ENCODE measurements at places on chromosomes 16 and 17.

- DNase-seq: no peak
Measured at GRCh38 chr16:69855592-69855991, 93.5 kb downstream of the WWP2 start.

DNA sequence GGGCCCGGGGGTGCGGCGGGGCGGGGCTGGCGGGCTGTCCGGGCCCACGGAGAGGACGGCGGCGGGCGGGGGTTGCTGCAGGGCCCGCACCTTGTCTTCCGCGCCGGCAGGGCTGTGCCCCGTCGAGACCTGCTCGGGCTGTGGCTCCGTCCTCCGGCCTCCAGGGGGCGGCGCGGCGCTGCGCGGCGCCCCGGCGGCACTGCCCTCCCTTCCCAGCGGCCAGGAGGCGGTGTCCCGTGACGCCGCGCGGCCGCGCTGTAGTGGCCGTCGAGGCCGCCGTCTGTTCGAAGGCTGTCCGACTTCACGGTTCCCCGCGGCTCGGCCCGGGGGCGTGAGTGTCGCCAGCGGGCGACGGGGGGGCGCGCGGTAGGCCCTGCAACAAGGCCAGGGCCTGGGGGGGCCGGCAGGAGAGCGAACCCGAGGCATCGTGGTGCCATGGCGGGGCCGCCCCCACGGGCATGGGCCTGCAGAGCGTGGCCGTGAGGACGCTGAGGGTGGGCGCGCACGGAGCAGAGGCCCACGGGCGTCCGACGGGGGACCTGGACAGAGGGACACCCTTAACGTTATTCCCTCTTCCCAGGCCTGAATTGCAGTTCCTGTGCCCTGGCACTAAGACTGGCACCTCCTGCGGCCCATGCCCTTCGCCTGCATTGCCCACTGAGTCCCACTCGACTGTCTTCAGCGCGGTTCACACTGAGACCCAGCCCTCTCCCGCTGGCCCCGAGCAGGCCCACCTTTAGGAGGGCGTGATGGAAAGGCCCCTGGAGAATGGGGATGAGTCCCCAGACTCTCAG, at the start of gene PLEKHG4:
Gene PLEKHG4, plus strand, starts transcription at position 237 of the 794 bp plus-strand sequence. Its CDS starts 513 bp downstream, at position 750.
- peak; percentile 76 for DNase-seq

DNA sequence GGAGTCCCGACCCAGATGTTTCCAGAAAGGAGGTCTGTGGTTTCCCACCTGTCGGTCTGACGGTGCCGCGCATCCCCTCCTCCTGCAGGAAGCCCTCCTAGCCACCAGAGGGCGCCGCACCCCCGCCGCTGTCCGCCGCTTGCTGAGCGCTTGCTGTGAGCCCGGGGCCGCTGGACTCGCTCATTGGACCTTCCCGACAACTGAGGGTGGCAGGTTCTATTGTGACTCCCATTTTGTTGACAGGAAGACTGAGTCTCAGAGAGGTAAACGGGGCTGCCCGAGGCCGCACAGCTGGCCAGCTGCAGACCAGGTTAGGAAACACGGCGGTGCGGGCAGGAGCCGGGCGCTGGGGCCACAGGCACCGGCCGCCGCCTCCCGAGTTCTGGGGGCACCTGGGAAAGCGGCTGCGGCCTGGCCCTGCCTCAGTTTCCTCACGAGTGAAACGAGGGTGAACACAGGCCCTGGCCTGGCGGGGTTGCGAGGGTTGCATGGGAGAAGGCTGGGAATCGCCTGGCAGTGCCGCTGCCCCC, 191.1 kb upstream of the CIBAR2 start:
- no peak for DNase-seq

DNA sequence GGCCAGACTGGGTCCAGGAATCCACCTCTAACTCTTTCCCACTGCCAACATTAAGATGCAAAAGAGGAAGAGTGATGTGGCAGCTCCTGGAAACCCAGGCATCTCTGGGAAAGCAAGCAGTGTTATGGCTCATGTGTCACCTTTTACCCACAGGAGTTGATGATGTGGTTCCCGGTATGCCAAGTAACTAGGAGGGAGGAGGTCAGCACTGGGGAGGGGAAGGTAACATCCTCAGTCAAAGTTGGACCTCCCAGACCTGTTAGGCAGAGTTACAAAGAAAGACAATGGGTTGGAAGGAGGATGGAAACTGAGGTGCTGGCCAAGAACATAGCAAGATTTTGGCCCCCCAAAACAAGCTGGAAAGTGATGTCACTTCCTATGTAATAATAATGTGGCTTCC, 11.4 kb downstream of the KRABD2 start:
- no peak for DNase-seq

DNA sequence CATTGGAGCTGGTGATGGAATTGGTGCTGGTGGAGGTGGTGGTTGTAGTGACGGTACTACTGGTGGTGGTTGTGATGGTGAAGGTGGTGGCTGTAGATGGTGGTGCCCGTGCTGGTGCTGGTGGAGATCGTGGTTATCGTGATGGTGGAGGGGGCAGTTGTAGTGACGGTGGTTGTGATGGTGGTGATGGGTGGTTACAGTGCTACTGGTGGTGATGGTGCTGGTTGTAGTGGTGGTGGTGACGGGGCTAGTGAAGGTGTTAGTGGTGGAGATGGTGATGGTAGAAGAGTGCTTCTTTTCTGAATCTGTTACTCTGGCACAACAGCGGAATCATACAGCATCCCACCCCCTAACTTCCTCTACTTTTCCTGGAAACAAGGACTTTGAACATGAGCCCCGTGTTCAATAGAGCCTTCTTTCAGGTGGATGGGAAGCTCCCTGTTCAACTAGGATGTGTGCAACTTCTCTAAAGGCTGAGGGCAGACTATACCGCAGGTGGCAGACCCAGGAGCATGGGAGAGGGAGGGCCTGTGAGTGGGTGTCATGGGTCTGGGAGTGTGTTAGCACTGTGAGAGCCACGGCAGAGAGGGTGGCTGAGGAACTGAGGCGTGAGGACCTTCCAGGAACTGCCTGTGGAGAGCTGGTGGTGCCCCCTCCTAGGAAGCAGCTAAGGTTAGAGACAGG, 8.2 kb downstream of the TBX21 start:
- no peak for DNase-seq

- DNase-seq: peak; percentile 24
Measured at GRCh38 chr16:57045694-57046381, 46.5 kb upstream of the CPNE2 start.

GRCh38 chr16:3640207-3640606, 14.3 kb upstream of the DNASE1 start:
- no peak for DNase-seq

DNA sequence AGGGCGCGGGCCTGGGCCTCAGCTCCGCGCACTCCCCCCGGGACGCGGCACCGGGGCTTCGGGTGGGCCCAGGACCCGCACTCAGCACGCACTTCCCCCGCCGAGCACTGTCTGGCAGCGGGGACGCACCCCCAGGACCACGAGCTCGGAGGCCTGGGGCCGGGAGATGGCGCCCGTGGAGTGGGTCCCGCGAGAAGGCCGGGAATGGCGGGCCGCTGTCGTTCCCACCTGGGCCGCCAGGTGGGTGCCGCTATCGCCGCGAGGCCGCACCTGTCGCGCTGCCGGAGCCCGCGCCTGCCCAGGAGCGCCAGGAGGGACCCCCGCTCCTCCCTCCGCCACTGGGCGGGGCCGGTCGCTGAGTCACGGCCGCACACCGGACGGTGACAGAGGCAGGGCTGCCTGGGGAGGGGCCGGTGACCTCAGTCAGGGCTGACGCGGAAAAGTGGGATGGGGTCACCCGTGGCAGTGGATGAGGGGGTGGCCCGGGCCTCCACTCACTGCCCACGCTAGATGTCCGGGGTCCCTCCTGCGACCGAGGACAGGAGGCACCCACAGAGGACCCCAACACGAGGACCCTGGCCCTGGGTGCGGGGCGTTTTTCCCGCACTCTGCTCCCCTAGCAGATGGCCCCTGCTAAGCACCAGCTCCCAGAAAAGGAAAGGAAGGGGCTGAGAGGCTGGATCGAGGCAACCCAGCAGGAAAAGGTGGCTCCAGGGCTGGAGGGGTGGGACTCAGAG, 6.9 kb upstream of the ACTG1 start:
- DNase-seq: peak; percentile 72

DNA sequence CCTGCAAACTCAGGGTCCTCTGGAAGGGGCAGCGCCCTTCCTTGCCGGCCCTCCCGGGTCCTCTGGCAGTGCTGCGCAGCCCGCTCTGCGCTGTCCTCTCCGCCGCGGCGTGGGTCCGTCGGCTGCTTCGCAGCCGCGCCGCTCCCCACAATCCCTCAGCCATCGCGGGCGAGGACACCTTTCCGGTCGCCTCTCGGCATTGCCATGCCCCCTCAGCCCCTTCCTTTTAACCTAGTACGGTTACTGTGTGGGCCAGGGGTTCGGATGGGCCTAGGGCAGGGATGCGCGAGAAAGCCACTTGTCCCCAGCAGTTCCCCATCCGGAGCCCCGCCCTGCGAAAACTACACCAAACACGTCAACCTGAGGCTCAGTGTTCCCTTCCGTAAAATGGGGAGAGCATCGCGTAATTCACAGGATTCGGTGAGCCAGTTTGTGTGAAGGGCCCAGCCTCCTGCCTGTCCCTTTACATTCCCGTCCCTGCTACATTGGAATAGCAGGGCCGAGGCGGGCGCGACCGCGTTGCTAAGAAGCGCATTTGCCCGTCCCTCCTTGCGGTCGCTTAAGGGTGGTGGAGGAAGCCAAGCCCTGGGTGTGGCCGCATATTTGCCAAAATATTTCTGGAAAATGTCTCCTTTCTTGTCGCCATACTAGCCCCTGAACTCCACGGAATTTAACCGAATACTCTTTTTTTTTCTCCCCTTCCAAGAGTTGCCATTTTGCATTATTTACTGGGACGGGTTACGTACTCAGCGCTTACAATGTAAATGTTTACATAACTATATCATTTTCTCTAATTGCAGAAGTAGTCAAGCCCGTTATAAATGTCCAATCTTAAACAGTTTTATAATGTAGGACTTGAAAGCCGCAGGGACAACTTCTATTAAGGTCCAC, 13.2 kb downstream of the COPZ2 start:
- DNase-seq: peak; percentile 55

- peak; percentile 96 for DNase-seq
Measured at GRCh38 chr16:87924811-87925670, 11.3 kb downstream of the CA5A start.

GRCh38 chr16:25092441-25092840, 19.1 kb upstream of the LCMT1 start:
- no peak for DNase-seq

DNA sequence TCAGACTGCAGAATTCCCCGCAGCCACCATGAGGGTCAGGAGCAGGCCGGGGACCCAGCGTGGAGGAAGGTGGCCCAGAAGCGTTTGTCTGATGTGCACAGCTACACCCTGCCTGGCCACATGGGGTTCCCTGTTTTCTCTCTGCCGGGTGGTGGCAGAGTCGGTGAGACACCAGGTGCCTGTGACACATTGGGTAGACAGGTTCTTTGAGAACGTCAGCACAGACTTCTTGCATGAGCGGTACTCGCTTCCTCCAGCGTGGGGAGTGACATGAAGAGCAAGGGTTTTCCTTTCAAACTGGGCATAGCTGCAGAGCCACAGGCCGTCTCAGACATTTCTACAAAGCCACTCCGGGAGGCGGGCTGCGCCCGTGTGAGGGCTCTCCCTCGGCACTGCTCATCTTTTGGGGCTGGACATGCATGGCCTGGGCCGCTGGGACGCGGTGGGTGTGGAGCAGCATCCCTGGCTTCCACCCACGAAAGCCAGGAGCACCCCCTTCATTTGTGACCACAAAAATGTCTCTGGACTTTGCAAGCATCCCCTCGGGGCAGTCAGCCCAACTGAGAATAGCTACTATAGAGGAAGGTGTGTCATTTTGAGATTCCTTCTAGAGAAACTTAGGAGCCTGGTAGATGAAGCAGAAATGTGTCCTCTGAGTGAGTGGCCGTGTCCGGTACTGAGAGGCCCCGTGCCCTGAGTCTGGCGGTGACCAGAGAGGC, 26.0 kb downstream of the NME3 start:
- DNase-seq: no peak

- no peak for DNase-seq
Measured at GRCh38 chr17:52754838-52755237, 596.3 kb upstream of the CA10 start.

DNA sequence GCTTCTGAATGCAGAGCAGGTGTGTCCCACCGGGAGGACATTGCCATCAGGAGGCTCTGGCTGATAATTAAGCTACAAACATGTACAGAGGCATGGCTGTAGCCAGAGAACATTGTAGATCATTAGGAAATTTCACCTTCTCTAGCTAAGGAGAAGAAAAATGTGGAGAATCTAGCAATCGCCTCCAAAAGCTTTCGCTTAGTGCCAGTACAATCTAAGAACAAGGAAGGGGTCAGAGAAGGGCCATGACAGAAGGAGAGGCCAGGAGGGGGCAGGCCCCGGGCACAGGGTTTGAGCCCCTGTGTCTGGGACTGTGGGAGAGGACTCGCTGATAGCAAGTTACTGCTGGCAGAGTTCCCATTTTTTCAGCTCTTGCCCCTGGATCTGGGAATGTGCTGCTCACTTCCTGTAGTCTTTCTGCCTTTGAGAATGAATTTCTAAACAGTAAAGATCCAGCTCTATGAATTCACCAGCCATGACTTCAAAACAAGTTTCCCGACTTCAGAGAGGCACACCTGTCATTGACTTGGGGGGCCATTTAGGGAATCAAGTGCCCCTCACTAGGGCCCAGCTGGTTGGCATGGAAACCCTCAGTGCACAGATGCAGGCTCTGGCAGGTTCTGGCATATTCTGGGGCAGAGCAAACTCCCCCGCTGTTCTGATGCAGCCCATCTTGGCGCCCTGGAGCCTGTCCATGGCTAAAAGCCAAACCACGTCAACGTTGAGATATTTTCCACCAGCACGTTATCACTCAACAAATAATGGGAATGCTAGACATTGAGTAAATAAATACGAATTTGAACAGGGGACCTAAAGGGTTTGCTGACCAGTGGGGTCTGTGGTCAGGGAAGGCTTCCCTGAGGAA, 59.5 kb upstream of the CACNG4 start:
- peak; percentile 71 for DNase-seq

- DNase-seq: no peak
Measured at GRCh38 chr17:49645654-49646053, 32.2 kb downstream of the SPOP start.

DNA sequence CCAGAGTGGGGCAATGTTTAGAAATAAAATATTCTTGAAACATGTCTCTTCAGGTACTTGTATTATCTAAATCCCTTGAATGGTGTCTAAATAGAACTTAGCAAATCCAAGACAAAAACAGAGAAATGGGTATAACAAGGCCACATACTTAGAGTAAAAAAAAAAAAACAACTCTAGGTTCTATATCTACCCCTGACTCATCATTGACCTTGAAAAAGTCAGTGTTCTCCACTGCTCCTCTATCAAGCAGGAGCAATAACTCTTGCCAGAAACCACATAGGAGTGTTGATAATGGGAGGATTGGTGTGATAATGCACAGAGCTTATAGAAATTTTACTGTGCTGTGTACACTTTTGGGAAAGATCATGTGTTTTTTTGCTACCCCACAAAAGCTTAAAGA, 296.6 kb upstream of the PMFBP1 start:
- DNase-seq: no peak

DNA sequence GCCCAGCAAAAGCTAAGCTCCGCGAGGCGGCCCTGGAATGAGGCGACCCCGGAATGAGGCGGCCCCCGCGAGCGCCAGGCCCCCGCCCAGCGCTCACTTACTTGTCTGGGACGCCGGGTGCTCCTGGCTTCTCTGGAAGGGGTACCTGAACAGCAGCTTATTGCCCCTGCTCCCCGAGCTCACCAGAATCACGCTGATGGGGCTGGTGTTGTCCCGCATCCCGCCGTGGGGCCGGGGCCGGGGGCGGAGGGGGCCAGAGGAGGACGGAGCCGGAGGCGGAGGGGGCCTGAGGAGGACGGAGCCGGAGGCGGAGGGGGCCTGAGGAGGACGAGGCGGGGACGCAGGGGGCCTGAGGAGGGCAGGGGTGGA, 440 bp downstream of the NPRL3 start:
- peak; percentile 29 for DNase-seq

GRCh38 chr17:42362245-42362961, 25.8 kb downstream of the STAT3 start:
- DNase-seq: no peak

- no peak for DNase-seq
Measured at GRCh38 chr16:2159175-2159838, 3.7 kb downstream of the TRAF7 start.

Measured in NCI-H146 (cell line).